ENCODE measurements at places on chromosomes 1 and 21.

- no peak for DNase-seq
Measured at GRCh38 chr1:76086597-76086996, 12.1 kb downstream of the ST6GALNAC3 start.

DNA sequence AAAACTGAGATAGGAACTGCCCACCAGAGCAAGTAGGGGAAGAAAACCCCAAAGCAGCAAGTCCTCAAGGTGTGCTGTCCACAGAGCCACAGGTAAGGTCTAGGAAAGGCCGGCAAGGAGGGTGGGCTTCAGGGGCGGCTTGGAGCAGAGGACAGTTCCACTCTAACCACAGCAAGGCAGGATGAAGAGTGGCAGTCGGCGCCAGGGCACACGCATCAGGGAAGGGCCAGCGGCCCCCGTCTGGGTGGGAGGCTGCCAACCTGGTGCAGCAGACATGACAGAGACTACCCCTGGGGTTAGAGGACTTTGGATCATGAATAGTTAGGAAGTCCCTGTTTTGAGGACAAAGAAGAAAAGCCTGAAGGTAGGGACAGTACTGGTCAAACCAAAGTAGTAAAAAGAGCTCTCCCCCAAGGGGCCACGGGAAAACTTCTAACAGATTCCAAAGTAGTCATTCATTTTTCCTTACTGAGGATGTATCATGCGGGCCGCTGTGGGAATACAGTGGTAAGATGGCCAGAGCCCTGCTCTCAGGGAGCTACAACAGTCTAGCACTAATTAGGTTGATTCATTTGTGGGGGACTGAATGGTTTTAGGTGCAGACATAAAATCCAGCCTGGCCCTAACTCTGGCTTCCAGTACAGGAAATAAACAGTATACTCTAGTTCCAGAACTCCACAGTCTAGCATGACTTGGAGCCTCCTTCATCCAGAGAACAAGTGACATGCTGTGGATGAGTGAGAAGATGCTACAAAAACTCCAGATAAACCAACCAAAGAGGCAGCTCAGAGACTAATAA is 3.5 kb upstream of the RAP1GAP start:
- DNase-seq, result no peak

DNA sequence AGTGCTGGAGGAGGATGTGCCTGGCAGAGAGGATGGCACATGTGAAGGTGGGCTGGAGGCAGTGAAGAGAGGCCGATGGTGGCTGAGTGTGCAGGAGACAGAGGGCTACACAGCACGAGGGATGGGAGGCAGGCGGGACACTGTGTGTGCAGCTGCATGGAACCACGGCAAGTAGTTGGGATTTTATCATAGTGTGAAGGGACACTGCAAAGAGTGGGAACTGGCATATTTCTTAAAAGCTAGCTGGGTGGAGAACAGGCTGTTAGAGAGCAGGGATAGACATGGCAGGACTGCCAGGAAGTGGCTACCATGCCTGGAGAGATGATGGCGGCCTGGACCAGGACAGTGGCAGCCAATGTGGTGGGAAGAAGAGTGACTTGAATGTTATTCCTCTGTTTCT is 102.4 kb upstream of the TLR5 start:
- no peak for DNase-seq

- DNase-seq, result no peak
Measured at GRCh38 chr1:94790670-94791069, 29.5 kb upstream of the SLC44A3 start.

- no peak for DNase-seq
Measured at GRCh38 chr1:235015291-235015985, 113.2 kb downstream of the TOMM20 start.

DNA sequence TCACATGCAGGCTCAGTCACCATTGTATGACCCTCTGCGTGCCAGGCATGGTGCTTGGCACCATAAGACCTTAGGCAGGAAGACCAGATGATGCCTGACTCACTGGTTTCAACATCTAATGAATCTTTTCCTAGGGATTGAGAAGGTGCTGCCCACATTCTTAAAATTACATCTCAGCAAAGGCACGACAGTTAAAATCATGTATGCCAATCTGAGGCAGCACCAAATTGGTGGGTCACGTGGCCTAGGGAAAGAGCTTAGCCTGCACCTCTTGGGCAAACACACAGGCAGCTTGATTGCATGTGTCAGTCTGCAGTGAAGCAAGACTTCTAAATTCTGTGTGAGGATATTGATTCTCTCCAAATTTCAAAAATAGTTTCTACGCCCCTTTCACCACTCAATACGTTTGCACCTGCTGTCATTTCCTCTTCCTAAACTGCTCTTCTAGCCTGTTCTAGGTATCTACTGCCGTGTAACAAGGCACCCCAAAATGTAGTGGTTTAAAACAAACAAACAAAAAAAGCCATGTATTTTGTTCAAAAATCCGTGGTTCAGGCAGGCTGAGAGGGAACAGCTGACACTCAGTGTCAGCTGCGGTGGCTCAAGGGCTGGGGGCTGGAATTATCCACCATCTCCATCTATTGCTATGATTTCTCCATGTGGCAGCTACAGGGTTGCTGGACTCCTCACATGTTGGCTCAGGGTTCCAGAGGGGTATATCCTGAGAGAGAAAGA is 160.2 kb upstream of the FGGY start:
- DNase-seq, result no peak

Measured in NCI-H1105 treated with DMSO at 0.1 percent for 48 hours (cell line).